ENCODE measurements at places on chromosomes 1 and 21.

- DNase-seq: peak; percentile 96
These were observed at the start of gene ZBTB21 for GRCh38 chr21:42009831-42010506. TSS of gene ZBTB21 (minus strand) at chr21:42010360. CDS start at chr21:41994095, 16,265 bp downstream.

GRCh38 chr1:99407018-99407417 lies 142.7 kb downstream of the PLPPR4 start:
- DNase-seq: peak; percentile 3

GRCh38 chr21:24224422-24224821 lies 1382.9 kb downstream of the MRPL39 start:
- DNase-seq: no peak

DNA sequence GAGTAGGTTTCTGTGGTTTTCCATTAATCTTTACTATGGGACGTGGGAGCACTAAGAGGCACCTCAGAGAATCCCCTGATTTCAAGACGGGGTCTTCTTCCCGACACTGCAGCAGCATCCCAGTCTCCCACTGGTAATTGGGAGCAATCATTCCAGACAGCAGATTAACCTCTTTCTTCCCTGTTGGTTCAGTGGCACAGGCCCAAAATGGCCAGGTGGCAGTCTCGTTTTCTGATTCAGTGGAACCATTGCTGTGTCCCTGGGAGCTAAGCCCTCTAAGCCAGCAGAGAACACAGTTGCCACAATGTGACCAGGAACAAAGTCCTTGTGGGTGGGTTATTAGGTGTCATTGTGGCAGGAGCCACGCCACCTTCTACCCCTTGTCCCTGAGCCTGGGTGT lies 342.1 kb downstream of the MATN1 start:
- DNase-seq: no peak

GRCh38 chr1:17551755-17552234 lies 12.3 kb downstream of the ARHGEF10L start:
- peak; percentile 68 for DNase-seq

DNA sequence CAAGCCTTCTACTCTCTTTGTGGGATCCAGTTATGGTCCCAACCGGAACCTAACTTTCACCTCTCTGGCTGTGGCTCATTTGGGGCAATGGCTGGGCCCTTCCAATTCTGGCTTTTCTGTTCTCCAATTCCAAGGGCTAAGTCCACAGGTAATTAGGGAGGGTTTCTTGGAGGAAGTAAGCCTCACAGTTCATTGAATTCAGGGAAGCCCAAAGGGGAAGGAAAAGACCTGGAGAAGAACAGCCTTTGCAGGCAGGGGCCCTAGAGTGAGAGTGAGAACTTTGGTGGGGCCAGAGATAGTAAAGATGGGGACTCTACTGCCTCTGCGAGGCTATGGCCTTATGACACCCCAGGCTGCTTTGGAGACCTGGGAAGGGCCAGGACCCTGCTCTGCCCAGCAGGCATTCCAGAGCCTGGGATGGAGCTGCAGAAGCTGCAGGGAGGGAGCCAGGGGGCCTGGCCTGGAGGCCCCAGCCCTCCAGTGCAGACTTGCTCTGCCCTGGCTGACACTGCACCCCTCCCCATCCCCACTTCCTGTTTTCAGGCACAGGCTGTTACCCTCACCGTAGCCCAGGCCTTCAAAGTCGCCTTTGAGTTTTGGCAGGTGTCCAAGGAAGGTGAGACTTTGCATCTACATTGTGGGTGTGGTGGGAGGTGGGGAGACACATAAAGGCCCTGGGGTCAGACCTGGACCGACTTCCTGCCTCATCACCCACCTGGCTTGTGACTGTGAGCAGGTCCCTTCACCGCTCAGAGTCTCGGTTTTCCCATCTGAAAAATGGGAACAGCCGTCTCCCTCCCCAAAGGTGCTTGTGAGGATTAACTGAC lies 18.9 kb downstream of the LDLRAP1 start:
- DNase-seq: no peak

- peak; percentile 66 for DNase-seq
These were observed 639 bp downstream of the IL20 start for GRCh38 chr1:206866062-206866461.

DNA sequence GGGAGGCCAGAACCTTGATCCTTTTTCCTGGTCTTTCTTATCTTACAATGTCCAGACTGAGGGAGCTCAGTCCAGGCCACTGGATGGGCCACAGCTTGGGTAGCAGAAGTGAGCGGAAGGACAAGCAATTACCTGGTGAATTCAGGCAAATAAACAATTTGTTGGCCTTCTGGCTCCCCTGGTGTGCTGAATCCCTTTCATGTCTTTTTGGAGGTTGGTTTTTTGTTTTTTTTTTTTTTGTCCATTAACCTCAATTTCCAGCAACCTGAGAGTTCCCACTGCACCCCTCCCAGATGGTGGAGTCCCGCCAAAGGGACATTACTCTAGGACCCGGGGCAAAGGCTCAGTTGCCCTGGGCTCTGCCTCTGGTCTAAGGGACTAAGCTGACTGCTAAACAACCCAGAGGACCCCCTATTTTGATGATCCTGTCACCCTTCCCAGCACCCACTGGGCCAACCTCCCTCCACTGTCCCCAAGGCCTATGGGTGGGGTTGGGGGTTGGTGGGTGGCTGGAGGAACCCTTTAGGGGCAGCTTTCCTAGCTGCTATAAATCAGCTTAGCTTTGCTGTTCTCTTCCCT lies 85.5 kb downstream of the KCND3 start:
- no peak for DNase-seq

DNA sequence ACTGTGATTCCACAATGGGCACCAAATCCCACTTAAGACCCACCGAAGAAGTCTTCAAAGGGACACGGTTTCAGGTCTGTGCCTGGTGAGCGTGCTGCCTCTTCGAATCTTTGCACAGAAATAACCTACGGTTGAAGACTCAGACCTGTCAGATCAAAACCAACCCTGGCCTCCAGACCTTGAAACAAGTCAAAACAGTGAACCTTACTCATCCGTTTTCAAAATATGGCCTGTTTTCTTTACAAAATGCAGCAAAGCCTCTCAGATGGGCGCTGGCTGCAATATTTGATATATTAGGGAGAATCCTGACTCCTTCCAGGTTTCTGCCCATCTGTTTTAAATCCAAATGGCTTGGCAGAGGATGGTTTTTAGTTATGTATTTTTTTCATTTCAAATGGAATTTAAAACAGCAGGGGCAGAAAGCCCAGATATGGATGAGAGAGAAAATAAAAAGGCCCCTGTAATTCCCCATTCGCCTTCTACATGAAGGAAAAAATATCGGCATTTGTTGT lies 14.0 kb downstream of the JUN start:
- DNase-seq: peak; percentile 63

DNA sequence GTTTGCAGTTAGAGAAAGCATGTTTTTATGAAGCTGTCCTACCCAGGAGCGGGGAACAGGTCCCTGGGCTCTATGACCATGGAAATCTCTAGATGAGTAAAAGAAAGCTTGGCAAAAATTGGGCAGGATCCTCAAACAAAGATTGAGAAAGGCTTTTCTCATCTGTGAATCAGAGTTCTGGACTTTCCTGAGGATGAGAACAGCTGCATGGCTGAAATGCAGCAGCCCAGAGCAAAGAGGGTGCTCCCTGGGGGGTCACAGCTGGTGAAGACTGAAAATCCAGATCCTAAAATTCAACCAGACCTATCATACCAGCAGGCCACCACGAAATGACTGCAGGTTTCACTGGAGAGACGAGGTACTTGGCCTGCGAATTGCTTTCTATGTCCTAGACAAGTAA lies 65.7 kb upstream of the APP start:
- no peak for DNase-seq

GRCh38 chr1:212477680-212478466 lies 45.2 kb downstream of the NENF start:
- no peak for DNase-seq

DNA sequence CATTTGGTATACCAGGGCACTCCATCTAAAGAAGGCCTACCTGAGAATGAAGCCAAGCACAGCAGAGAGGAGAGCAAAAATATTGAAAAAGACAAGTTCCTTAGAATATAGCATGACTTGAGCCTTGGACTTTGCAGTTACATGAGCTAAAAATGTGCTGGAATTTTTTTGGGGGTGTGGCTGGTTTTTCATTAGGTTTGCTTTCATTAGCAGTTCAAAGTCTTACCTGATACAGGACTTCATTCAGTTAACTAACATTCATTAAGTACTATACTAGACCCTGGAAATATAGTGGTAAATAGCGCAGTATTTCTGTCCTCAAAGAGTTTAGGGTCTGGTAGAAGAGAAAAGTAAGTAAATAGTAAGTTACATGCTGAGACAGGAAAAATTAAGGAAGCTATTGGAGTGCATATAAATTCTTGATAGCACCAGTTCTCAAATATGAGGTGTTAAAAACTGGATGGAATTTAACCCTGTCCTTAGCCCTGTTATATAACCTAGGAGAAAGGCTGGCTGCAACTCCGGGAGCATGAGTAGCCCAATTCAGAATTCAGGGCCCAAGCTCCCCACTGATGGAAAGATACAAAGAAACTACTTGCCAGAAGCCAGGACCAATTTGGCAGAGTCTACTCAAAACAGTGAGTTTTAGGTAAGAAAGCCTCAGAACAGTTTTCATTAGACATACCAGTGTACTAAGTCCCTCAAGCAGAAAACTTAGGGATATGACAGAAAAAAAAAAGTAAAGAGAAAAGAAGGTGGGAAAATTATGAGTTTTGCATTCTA lies 3.1 kb upstream of the DOCK7 start:
- no peak for DNase-seq

GRCh38 chr1:99950486-99950885 lies 19.3 kb upstream of the SLC35A3 start:
- no peak for DNase-seq

GRCh38 chr21:37338671-37339551 lies 27.7 kb upstream of the DYRK1A start:
- peak; percentile 95 for DNase-seq

GRCh38 chr1:19439464-19440171 lies 45.7 kb downstream of the CAPZB start:
- no peak for DNase-seq

DNA sequence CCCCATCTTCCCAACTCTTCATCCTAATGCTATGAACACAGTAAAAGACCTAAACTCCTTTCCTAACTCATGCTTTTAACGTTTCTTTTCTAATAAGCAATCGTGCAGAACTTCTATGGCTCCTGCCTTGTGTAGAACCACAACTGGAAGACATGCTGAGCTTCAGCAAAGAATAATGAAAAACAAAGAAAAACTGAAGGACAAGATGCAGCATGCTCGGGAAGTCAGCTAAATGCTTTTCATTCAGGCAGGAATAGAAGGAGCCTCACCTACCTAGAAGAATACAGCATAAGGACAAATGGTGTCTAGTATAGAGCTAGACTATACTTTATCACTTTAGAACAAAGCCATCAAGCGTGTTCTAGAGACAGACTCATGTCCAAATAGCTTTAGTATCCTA lies 45.9 kb downstream of the LUZP1 start:
- no peak for DNase-seq

- peak; percentile 42 for DNase-seq
These were observed at the start of gene PRDM2 for GRCh38 chr1:13699936-13700520. TSS of gene PRDM2 (plus strand) at chr1:13700188. CDS start at chr1:13715606, 15,418 bp downstream.

DNA sequence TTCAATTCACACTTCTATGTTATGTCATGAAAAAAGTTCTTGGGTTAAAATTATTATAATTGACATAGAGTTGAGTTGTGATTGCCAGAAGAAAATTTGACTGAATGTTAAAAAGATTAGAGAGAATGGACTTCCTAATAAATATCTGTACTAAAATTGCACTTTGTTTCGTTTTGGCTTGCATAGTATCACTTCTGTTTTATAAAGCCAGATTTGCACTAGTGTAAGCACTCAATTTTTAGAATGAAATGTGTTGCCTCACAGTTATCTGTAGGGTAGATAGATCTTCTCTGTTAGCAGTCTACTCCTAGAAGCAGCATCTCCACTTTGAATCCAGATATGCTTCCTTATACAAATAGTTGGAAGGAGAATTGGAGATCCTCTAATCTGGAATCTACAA lies 95.2 kb upstream of the MPC2 start:
- no peak for DNase-seq

GRCh38 chr1:112673592-112674439 lies 643 bp upstream of the MOV10 start:
- DNase-seq: peak; percentile 79

- no peak for DNase-seq
These were observed 102.7 kb downstream of the TENT5C start for GRCh38 chr1:117708323-117709248.

DNA sequence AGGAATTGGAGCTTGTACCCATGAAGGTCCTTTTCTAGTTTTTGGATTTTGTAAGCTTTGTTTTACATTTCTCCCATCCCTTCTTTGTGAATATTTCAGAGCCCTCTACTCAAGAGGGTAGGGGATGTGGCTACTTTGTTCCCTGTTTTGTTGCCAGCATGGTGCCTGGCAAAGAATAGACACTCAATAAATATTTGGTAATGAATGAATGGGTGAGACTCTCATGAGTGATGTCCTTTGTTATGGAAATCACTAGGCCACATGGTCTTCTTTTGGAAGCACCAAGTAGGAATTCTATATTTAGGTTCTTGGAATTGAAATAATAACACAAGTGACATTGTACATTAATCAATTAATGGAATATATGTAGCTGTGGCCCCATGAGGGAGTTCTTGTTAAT lies 26.8 kb upstream of the ATP5PO start:
- DNase-seq: no peak

Data from AG10803 (cell line).